ENCODE measurements at places on chromosomes 12 and 14. TPM values are rescaled to one million over a fixed set of nuclear protein-coding genes. Genes with fewer than 3 reads are reported as not detected.

The SERPINA4 gene
- total RNA-seq: not detected

GRCh38 chr12:101854747-101855146, 22.6 kb upstream of the DRAM1 start:
- DNase-seq: peak; percentile 15

DNA sequence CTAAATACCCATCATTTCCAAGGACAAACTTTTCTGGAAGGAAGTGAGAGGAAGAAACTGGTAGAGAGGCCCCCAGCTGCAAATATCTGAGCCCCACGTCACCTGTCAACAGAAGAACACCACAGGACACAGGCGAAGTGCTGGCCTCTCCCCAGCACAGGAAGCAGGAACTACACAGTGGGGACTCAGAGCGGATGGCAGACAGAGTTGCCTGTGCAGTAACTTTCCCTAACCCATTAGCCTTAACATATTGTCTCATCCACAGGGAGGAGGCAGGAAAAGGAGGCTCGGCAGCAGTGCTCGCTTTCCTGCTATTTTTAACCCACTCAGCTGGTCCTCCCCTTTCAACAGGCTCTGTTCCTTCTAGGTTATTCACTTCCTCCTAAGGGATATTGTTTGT, 111.5 kb upstream of the TMPO start:
- no peak for DNase-seq

DNA sequence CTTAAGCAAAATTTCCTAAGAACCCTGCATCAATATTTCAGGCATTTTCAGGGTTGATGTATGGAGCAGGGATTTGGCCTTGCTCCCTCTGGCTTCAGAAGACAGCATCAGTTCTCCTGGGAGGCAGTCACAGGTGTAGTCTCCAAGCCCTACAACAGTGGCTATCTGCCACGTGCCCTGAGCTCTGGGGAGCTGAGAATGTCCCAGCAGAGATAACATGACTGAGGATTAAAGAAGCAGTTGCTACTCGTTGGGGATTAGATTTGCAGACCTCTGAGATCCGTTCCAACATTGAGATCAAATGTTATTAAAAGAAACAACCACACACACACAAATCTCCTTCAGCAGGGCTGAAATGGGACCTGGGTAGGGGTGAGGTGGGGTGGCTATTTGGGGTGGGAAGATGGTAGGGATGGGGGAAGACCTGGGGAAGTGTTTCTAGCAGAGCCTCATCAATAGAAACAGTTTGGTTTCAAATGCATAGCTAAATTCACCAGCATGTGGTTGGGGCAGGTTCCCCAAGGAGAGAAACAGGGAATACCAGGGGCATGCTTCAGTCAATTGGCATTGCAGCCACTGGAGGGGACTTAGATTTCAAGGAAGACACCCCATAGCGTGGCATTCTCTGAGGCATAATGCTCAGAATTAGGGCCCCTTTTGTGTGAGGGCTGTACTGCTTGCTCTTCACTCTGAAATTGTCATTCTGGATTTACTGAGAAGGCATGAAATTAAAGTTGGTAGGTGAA, 15.2 kb upstream of the FAM234B start:
- no peak for DNase-seq

- DNase-seq: no peak
These were observed 75.4 kb upstream of the PWP1 start for GRCh38 chr12:107610021-107610859.
